Naive thymus-derived CD8-positive, alpha-beta T cell (primary cell): ENCODE measurements at places on chromosomes 12 and 14. TPM values are rescaled to one million over a fixed set of nuclear protein-coding genes. Genes with fewer than 3 reads are reported as not detected.

IL22 gene
- not detected for total RNA-seq

OR4N5 gene
- not detected for total RNA-seq

SLCO1A2 gene
- 0.34 TPM for total RNA-seq

ZDHHC22 gene
- not detected for total RNA-seq

CRY1 gene
- 36.8 TPM for total RNA-seq

PRKD1 gene
- not detected for total RNA-seq

ERO1A gene
- total RNA-seq = 74.5 TPM
